ENCODE measurements at places on chromosomes 4 and X. TPM values are rescaled to one million over a fixed set of nuclear protein-coding genes. Genes with fewer than 3 reads are reported as not detected.

The FAT4 gene
- total RNA-seq = not detected

The ETDA gene
- total RNA-seq = not detected

The COX7B2 gene
- total RNA-seq = not detected

The TMSB15A gene
- total RNA-seq = 0.62 TPM

The CRLF2 gene
- total RNA-seq = 1.4 TPM

The LRIT3 gene
- 0.09 TPM for total RNA-seq

Measured in activated T-cell treated with anti-CD3 and anti-CD28 coated beads, Interleukin-2, amount 50 U/mL, for 72 hours (primary cell).